ENCODE measurements at places on chromosomes 5 and 9.

GRCh38 chr5:59712836-59713497 lies 180.6 kb downstream of the PDE4D start:
- no peak for DNase-seq

DNA sequence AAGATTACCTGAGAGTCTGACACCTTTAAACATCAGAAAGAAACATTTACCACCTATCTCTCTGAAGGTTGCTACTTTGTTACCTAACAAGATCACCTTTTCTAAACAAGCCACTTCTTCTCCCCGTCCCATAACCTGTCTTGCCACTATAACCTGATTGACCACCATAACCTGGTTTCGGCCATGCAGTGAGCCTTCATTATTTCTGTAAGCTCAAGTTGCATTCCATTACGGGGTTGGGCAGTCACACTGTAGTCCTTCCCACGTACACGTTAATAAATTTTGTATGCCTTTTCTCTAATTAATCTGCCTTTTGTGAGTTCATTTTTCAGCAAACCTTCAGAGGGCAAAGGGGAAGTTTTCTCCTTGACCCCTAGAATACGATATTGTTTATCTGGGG lies 28.0 kb upstream of the CCNG1 start:
- no peak for DNase-seq

DNA sequence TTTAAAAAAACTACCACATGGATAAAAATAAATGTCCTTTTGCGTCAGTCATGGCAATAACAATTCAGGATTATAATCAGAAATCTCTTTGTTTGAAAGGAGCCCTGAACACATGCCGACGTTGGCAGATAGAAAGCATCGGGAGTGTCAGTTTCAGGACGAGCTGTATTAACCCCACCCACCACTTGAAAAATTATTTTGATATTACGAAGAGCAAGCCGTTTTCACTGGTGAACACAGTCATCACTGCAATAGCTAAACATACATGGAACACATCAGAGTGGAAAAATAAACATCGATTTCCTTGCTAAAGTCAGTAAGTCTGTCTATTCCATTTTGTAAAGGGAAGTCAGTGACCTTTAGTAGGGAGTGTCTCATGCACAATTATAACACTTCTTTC lies 266.4 kb upstream of the FBXL7 start:
- no peak for DNase-seq

GRCh38 chr9:129478961-129479630 lies 141.8 kb downstream of the C9orf50 start:
- DNase-seq: no peak

- DNase-seq: no peak
These were observed 550.0 kb downstream of the PTPRD start for GRCh38 chr9:10062629-10063395.

DNA sequence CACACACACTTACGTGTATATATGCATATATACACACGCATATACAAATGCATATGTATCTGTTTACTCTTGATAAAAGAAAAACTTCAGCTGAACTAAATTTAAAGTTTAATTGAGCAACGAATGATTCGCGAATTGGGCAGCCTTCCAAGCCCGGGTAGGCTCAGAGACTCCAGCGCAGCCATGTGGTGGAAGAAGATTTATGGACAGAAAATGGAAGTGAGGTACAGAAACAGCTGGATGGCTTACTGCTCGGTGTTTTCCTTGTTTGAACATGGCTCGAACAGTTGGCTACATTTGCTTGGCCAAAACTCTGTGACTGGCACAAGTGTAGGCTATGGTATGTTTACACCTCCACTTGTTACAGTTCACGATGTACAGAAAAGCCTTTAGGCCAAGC lies 239.3 kb upstream of the PRDM9 start:
- DNase-seq: no peak

DNA sequence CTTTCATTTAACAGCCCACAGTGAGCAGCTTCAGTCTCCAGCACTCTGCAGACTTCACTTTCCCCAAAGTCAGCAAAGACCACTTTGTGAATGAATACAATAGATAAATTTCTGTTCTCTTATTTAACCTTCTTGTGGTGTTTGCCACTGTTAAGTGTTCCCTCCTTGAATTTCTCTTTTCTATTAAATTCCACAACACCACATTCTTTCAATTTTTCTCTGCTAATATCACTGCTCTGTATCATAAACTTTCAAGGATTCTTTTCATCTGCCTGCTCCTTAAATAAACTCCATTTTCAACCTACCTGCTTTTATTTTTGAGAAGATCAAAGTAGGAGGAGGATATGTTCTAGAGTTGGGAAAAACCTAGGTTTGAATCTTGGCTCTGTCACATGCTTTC lies 739.5 kb upstream of the GRAMD2B start:
- DNase-seq: no peak

- DNase-seq: no peak
These were observed 41.8 kb upstream of the NR5A1 start for GRCh38 chr9:124549016-124549415.

DNA sequence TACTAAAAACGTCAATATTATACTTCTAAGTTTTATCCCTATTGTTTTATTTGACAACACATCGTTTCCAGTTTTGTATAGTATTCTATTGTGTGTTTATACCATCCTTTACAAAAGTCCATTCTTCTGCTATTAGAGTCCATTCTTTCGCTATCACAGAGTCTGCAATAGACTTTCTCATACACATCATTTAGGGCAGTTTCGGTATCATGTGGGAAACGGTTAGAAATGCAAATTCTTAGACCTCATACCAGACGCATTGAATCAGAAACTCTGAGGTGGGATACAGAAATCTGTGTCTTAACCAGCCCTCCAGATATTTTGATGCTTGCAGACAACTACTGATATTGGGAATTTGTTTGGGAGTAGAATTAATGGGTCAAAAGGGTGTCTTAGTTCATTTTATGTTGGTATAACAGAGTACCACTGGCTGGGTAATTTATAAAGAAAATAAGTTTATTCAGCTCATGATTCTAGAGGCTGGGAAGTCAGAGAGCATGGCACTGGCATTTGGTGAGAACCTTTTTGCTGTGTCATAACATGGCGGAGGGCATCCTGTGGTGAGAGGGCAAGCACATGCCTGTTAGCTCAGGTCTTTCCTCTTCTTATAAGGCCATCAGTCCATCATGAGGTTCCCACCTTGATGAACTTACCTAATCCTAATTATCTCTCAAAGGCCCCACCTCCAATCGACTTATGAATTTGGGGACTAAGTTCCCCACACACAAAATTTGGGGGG lies 21.1 kb downstream of the CARTPT start:
- no peak for DNase-seq

- DNase-seq: no peak
These were observed 22.0 kb downstream of the C9orf57 start for GRCh38 chr9:72038408-72038807.

- DNase-seq: no peak
These were observed 730.4 kb downstream of the EFNA5 start for GRCh38 chr5:106940301-106940846.

GRCh38 chr9:137025517-137025966 lies 2.5 kb downstream of the ABCA2 start:
- DNase-seq: no peak

DNA sequence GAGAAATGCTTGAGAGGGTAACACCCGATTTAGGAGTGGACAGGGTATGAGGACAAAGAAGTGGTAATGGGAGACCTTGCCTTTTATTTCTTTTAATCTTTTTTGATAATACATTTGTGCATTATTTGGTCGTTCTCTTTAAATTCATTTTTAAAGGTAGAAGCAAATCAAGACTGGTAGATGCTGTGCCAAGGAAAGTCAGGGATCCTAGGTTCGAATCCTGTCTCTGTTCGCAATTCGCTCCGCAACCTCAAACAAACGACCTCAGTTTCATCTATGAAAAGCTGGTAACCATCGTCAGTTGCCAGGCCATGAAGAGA lies 353 bp upstream of the TMED9 start:
- no peak for DNase-seq

GRCh38 chr9:87180361-87180760 lies 233.1 kb upstream of the GAS1 start:
- no peak for DNase-seq

- DNase-seq: no peak
These were observed 185.3 kb downstream of the SLIT3 start for GRCh38 chr5:169115461-169116124.

GRCh38 chr5:140000332-140000731 lies 42.8 kb downstream of the NRG2 start:
- DNase-seq: no peak

DNA sequence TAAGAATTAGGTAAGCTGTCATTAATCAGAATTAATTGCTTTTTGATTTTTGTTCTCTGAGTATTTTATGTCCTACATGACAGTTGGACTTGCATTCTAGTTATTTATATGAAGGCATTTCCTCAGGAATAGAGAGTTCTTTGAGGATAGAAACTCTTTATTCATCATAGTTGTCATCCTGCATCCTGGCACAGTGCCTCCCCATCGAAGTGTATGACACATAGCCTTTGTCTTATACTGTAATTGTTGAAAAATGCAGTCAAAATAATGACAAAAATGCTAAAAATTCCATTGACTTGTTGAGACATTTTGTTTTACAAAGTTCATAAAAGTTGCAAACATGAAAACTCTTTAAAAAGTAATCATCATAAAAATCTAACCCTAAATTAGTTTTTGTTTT lies 36.5 kb downstream of the CFAP95 start:
- no peak for DNase-seq

DNA sequence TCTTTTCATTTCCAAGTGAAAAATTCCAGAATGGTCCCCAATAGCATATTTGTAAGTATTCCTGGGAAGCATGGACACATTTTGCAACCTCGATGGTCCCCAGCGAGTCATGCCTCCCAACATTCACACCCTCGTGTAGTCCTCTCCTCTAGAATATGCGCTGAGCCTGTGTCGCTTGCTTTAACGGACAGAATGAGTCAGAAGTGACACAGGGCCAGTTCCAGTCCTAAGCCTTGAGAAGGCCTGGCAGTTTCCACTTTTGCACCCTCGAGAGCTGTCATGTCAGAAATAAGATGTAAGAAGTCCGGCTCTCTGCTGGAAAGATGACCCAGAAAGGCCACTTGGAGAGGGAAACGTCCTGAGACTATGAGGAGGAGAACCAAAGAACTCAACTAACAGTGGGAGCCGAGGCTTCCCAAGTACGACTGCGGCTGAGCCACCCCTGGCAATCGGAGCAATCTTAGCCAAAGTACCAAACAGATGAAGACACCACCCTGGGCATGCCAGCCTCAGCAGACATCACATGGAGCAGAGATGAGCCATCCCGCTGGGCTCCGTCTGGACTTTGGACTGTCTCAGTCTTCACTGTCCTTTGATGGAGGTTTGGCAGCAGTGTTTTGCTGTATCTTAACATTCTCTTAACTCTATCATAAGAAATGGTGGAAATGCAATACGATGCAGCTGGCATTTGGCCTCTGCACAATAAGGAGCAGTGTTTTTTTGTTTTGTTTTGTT lies 42.6 kb upstream of the GFPT2 start:
- DNase-seq: no peak

DNA sequence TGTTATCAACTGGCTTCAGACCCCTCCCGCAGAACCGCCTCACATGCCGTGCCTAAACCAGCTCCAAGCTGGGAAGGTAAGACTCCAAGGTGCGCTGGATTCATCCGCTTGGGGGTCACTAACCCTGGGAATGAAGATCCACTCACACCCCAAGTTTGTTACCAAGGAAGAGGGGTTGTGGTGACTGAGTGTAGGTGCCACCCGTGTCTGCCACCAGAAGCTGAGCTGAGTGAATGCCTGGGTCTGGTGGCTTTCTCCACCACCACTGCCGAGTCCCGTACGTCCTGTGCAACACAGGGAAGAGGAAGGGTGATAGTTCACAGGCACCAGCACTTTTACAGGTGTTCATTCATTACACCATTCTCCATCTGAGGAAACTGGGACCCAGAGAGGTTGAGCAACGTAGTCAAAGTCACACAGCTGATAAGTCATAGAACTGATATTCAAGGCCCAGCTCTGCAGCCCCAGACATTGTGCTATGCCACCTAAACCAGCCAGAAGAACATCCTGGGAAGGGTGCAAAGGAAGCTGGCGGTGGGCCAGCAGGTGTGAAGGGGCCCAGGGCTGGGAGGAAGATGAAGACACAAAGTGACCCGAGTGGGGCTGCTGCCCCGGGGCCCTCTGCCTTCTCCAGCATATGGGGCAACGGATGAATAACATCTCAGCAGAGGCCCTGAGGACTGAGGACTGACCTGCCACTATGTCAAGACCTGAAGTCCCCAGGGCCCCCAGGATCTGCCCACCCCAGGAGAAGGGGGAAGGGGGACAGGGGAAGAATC lies 70.9 kb upstream of the PPP1R26 start:
- DNase-seq: no peak

- DNase-seq: no peak
These were observed 126.8 kb downstream of the TRPM3 start for GRCh38 chr9:70994582-70994981.

GRCh38 chr5:154766558-154767281 lies 11.5 kb downstream of the LARP1 start:
- no peak for DNase-seq

DNA sequence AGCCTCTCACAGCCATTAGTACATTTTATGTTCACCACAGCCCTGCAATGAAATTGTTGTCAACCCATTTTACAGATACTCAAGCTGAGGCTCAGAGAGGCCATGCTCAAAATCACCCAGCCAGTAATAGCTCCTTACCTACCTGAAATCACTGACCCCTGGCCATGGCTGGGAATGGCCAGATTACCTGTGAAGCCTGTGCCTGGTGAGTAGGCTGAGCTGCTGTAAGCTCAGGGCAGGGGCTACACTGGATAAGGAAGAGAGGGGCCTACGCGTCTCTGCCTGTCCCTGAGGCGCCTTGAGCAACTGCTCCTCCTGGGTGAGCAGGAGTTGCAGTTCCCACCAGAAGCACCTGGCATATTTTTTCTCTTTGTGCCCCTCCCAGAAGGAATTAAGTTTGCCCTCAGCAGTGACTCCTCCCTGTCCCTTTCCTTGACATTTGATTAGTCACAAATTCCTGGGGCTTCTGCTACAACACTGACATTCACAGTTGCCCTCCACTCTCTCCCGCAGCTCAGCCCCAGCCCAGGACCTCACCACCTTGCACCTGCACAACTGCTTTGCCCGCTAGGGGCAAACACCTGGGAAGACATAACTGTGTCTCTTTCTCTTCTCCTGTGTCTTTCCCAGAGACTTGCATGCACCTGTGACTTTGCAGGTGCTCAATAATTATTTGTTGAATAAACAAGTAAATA lies 5.7 kb downstream of the CLTB start:
- no peak for DNase-seq

GRCh38 chr5:174720612-174721529 lies 3.5 kb upstream of the MSX2 start:
- DNase-seq: no peak

- no peak for DNase-seq
These were observed 190.9 kb upstream of the PANK3 start for GRCh38 chr5:168770036-168770498.

DNA sequence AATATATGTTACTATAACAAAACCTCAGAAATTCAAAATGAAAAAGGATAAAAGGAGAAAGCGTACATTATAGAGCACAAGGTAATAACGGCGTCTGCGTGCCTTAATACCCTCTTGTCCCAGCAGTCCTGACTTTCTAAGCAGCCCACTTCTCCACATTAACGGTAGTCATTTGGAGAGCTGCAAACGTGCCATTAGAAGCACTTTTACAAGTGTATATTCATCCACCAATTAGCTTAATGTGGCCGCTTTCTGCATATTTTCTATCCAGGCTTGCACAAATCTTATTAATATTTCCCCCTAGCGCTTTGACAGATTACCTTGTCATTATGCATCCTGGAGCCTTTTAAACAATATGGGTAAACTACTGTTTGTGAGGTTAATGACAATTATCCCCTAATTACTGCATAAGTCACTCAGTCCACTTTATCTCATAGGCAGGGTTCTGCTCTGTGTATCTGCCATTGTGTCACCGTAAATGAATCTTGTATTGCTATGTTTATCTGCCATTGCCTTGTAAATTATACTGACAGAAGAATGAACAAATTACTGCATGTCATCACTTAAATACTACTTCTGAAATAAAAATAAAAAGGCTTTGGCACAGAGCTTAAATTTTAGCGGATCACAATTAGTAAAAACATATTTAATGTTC lies 421.3 kb downstream of the BNC2 start:
- DNase-seq: no peak

Data from T-helper 1 cell (primary cell).